ENCODE measurements at places on chromosomes 16 and 17. TPM values are rescaled to one million over a fixed set of nuclear protein-coding genes. Genes with fewer than 3 reads are reported as not detected.
A peak's percentile ranks its signal among the peaks of the same experiment; 100 is the strongest.

Gene ITGAL
- total RNA-seq = 292 TPM

Gene ZDHHC1
- 1.5 TPM for total RNA-seq

Gene C16orf96
- total RNA-seq = not detected

Gene GRAP
- 10.9 TPM for total RNA-seq

Gene PLA2G10
- not detected for total RNA-seq

Gene KRT14
- not detected for total RNA-seq

Gene CLEC19A
- not detected for total RNA-seq

Gene CMTM4
- total RNA-seq = 4.0 TPM

Gene KRTAP17-1
- not detected for total RNA-seq

Gene SNAI3
- total RNA-seq = 2.3 TPM

DNA sequence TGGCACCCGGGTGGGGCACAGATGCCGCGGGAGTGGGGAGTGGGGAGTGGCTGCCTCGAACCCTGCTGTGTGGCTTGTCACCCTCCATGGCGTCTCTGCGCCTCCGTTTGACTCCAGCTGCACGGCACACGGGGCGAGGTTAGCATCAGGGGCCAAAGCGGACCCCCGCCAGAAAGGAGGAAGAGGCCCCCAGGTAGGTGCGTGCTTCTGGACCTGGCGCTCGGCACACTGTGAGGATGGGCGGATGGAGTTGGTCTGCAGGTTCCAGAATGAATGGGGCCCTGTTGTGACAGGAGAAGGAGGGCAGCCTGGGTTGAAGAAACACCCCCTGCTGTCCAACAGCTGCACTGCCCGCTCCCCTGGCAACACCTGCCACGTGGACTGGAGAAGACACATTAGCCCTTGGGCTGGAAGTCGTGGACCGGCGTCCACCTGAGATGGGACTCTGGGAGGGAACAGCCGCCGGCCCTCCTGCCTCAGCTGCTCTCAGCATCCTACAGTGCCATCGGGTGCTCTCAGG, 9.4 kb upstream of the FASN start:
- no peak for DNase-seq

DNA sequence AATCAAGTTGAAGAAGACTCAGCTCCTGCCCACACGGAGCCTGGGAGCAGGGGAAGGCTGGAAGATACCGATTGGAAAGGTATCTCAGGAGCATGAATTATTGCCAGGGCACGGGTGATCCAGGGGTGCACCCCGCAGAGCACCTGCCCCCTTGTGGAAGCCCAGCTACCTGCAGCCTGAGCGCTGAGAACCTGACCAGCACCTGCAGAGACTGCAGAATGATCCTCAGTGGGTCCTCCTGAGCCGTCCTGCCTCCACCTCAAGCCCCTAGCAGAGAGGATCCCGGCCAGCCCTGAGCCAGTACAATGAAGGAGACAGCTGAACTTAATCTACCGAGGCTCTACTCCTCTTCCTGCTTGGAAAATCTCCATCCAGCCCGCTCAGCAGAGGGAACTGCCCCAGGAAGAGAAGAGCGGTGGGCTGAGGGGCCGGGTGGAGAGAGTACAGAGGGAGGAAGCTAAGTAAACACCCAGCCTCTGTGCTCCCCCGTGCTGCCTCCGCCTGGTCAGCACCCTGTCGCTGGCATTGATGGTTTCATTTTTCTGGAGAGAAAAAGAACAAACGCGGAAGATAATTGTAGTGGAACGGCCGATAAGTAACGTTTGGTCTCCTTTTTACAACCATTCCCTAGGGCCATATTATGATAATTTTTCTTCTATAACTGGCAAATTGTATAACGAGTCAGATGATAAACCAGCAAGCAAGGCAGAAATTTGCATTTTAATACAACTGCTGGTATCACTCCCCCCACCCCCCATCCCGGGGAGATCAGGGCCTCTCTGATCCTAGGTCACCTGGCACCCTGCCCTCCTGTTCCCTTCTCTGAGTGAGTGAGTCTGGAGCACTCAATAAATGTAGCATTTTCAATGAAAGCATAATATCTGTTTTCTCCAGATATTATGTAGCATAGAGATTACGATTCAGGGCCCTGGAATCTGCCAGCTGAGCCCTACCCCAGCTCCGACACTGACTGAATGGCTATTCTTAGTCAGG, 204.5 kb upstream of the RPL38 start:
- DNase-seq = peak; percentile 36

DNA sequence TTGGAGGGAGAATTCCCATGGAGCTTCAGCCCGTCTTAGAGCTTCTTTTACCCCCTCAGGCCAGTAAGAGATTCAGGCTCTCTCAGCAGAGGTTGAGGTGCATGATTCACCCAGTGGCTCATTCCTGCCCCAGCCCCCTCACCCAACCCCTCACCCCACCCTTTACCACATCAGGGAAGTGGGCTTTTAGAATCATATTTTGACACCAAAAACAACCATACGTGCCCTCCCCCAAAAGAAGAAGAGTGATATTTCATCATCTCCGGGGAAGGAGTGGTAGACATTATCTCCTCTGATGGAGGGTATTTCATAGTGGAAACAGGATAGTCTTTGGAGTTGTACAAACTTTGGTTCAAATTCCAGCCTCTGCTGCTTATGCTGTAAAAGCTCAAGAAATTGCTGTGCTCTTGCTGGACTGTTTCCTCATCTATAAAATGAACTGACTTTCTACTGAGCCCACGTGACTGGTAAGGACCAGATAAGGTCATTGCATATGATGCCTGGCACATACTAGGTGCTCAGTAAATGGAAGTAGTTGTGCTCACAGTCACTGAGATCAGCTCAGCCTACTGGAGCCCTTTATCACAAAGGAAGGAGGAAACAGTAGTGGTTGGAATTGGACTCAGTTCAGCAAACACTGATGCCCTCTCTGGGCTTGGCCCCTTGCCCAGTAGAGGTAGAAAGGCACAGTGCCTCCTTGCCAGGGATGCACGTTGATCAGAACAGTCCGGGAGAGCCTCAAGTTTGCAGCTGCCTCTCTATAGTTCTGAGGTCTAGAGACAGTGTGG, 18.3 kb upstream of the CCL5 start:
- DNase-seq = no peak

DNA sequence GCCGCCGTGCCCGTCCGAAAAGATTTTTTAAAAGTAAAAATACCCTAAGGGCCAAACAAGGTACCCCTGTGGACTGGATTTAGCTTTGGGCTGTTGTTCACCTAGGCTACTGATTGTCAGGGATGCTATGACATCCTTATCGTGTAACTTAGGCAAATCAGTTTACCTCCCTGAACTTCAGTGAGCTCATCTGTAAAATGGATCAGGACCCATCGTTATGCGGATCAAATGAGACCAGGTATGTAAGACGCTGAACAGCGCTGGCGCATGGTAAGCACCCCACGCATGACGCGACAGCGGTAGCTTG, 658 bp upstream of the ZNF771 start:
- DNase-seq = no peak

DNA sequence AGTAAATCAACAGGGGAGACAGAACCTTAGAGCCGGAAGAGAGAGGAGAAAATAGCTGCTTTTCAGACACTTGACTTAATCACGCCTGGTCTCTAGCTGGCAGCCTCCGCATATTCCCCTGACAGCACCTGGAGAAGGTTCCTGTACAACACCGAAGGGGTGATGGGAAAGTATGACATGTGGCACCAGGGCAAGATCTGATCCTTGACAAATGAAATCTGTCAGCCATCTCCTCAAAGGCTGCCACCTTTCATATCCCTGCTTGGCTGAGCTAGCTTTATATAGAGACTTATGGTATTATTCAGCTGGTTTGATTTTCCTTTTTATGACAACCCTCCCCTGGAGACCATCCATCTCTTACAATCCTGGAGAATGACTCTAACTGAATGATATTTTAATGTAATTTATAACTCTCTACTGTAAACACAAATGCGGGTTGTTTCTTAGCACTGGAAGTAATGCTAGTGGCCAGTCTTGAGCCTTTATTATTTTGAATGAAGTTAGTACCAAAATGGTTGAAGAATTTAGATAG, 1205.3 kb upstream of the CDH8 start:
- no peak for DNase-seq

DNA sequence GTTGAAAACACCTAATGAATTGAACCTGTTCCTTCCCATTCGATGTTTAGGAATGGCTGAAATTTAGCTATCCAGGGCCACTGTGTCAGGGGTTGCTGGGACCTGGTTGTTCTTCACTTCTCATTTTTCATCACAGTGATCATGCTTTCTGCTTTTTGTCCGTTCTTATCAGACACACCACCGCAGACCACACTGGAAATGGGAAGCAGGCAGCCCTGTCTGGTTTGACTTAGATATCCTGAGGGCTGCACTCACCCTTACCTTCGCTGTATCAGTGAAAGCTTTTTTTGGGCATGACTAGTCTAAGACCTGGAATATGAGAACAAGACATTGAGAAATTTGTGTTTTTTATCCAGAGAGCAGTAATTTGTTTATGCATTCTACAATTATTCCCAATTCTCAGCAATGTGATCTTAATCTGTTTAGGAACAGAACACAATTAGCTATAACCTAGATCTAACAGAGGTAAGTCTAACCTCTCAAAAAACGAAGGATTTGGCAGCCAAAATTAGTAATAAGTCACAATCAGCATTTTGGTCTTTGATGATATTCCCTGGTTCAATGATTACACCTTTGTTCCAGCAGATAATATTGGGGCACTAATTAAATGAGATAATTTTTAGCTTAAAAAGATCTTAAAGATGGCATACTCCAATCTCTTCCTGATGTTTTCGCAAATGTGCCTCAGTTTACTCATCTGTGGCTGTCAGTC, 126.0 kb upstream of the GOT2 start:
- no peak for DNase-seq

- DNase-seq = no peak
Measured at GRCh38 chr17:77498091-77498741, 357.4 kb downstream of the SEC14L1 start.

- DNase-seq = no peak
Measured at GRCh38 chr16:10682604-10683003, 12.1 kb downstream of the TEKT5 start.

GRCh38 chr17:77493901-77494663, 353.3 kb downstream of the SEC14L1 start:
- no peak for DNase-seq

- DNase-seq = no peak
Measured at GRCh38 chr16:49859125-49859811, 3.4 kb upstream of the ZNF423 start.

- DNase-seq = no peak
Measured at GRCh38 chr16:4375717-4376116, 4.1 kb downstream of the VASN start.

DNA sequence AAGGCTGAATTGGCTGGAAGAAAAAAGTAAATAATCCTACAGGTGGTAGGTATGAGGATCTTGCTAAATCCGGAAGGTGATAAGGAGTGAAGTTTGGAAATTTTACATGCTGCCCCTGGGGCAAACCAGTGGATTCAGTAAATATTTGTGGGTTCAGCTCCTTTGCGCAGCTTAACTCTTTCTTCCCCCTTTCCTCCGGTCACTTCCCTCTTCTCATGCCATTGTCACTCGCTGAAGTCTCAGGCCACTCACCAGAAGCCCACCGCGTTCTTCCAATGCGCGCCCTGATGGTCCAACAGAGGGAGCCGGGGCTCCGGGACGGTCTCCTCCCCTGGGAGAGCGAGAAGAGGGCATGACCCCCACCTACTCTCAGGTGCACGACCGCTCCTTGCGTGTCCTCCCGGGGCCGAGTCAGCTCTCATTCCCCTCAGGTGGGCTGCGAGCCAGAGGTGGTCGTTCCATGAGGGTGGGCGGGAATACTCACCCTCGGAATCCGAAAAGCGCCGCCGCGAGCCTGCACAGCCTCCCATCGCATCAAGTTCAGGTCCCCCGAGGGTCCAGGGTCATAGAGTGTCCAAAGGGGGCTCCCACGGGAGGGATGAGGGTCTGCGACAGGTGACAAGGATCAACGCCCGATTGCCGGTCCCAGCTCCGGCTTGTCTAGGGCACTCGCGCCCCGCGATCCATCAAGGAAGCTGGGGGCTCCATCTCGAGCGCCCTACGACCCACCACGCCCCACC, 474 bp downstream of the CLN3 start:
- no peak for DNase-seq

GRCh38 chr16:53769787-53770186, 65.8 kb downstream of the FTO start:
- no peak for DNase-seq

- no peak for DNase-seq
Measured at GRCh38 chr16:12460064-12460392, 343.7 kb downstream of the CPPED1 start.

GRCh38 chr17:47660064-47660492, 10.4 kb downstream of the KPNB1 start:
- no peak for DNase-seq

DNA sequence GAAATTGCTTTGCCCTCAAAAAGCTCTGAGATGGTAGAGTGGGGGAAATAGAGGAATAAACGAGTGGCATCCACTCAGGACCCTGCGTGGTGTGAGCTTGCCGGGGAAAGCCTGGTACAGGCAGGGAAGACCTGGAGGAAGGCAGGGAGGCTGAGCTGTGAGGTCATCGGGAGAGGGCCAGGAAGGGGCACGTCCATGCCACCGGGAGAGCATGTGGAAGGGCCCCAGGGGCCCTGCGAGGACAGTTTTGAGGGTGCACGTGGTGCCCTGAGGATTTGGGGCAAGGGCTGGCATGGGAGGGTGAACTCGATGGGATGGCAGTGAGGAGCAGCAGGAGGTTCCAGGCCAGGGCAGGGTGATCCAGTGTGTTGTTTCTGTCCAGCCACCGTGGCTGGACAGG, 56.3 kb upstream of the CBFA2T3 start:
- no peak for DNase-seq

- no peak for DNase-seq
Measured at GRCh38 chr16:86980644-86981043, 336.5 kb downstream of the C16orf95 start.

DNA sequence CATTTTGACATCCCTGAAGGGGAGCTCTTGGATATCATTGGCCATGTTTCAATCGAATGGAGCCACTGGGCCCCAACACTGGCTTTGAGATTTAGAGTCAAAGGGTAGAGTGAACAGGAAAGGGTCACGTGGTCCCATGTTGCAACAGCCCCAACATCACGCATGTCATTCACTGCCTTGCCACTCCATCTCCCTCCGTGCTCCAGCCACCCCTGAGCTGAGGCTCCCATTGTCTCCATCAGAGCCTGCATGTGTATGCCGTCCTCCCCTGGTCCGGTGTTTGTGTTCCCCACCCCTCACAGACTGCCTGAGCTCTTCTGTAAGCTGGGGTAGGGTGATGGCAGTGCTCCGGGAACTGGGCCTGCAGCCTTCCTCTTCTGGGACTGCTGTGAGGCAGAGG, 12.1 kb downstream of the NFE2L1 start:
- no peak for DNase-seq

DNA sequence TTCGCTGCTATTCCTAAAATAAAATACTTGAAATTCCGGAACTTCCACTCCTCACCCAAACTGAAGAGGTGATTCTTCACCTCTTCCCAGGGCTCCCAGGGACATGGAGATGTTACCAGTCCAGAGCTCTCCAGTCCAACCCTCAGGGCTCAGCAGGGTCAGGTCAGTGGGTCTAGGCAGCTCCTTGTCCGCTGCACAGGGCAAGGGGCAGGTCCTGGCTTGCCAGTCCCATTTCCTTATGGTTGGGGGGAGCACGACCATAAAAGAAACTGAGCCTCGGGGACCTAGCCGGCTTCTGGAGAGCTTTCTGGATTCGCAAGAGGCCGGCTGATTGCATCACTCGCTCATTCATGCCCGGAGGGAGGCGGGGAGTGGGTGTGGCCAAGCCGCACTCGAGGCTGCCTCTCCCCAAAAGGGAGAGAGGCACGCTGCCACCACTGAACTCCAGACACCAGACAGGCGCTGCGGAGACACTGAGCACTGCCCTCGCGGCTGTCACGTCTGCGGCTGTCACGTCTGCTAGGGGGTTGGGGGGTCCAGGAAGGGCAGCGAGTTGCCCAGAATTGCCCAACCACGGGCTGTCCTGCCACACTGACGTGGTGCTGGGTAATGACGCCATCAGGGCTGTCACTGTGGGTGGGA, 15.8 kb downstream of the SLC7A5 start:
- peak; percentile 86 for DNase-seq
